ENCODE measurements at places on chromosomes 3 and 15. TPM values are rescaled to one million over a fixed set of nuclear protein-coding genes. Genes with fewer than 3 reads are reported as not detected.

- DNase-seq: no peak
Measured at GRCh38 chr15:44129911-44130310, 65.2 kb downstream of the FRMD5 start.

DNA sequence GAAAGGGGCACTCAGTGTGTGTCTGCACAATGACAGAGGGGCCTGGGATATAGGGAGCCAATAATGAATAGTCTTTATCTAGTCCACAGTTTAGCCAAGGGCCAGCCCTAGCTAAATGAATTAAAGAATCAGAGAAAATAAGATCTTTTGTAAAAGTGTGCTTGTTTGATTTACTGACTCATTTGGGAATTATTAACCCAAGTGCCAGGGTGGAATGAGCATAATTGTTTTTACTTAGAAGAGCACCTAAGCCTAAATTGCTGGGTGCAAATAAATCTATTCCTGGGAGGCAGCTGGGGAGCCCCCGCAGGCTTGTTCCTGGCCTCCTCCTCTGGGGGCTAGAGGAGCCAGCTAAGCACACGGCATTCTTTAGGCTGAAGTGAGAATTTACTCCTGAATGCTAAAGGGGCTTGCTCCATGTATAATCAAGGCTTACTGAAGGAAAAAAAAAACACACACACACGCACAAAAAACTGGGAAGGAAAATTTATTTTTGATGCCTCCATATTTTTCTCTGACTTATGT is 405.3 kb upstream of the SUCLG2 start:
- DNase-seq: no peak

DNA sequence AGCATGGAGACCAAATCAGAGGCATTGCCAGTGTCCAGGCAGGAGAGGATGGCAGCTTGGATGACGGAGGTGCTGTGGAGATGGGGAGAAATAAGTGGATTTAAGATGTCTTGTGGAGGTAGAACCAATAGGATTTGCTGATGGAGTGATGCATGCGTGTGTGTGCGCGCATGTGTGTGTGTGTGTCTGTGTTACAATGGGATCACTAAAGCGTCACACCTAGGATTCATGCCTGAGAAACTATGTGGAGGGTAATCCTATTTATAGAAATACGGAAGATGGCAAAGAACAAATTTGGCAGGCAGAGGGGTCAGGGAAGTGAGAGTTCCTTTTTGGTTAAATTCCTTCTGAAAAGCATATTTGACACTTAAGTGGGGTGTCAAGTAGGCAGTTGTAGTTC is 64.8 kb upstream of the ARL8B start:
- DNase-seq: no peak

DNA sequence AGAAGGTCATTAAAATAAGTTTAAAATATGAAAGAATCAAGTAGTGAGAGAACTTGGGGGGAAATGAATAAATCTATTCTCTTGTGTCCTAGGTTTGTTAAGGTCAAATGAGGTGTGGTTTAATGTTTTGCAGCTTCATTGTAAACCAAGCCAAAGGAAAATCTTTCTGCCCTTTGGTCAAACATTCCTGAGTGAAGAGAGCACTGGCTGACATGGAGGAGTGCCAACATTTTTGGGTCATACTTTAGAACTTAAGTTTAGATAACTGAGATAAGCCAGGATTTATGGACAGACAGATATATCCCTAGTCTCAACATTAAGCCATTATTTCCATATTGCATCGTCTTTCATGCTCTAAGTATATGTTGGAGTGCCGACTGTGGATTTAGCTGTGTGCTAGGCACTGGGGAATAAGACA is 66.4 kb downstream of the PTPRG start:
- peak; percentile 71 for DNase-seq

DNA sequence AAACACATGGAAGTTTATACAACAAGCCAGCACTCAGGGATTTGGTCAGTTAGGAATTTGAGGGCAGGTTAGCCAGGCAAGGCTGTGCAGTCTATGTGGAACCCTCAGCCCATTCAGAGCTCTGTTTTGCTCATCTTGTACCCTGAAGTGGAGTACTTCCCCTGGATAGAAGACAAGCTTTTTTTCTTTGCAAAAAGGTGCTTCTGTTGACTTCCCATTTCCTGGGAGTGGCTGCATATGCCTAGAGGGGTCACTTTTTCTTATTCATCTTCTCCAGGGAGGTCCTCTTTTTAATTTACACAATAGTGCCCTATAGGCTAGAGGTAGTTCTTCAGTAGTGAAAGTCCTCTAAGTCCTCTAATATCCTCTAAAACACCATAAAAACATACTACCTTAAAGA is 225.0 kb upstream of the P2RY1 start:
- DNase-seq: no peak

DNA sequence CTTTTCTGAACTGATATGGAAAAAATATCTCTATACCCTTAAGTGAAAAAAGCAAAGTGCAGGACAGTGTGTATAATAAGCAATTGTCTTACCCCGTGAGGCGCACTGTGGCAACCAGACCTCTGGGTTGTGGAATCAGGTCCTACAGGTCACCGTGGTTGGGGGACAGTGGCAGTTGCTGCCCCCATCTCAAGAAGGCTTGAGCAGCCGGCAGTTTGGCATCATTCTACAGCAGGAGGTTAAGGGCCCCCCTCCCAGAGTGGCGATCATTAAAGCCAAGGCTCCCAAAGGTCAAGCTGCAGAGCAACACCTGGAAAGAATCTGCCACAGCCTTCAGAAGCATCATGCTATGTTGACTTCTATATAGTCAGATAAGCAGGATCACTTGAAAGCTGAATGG is 56.1 kb upstream of the HERC1 start:
- no peak for DNase-seq

- no peak for DNase-seq
Measured at GRCh38 chr15:40456738-40457137, 14.0 kb upstream of the CHST14 start.

GRCh38 chr15:66294157-66294931 is 976 bp downstream of the DIS3L start:
- peak; percentile 27 for DNase-seq

DNA sequence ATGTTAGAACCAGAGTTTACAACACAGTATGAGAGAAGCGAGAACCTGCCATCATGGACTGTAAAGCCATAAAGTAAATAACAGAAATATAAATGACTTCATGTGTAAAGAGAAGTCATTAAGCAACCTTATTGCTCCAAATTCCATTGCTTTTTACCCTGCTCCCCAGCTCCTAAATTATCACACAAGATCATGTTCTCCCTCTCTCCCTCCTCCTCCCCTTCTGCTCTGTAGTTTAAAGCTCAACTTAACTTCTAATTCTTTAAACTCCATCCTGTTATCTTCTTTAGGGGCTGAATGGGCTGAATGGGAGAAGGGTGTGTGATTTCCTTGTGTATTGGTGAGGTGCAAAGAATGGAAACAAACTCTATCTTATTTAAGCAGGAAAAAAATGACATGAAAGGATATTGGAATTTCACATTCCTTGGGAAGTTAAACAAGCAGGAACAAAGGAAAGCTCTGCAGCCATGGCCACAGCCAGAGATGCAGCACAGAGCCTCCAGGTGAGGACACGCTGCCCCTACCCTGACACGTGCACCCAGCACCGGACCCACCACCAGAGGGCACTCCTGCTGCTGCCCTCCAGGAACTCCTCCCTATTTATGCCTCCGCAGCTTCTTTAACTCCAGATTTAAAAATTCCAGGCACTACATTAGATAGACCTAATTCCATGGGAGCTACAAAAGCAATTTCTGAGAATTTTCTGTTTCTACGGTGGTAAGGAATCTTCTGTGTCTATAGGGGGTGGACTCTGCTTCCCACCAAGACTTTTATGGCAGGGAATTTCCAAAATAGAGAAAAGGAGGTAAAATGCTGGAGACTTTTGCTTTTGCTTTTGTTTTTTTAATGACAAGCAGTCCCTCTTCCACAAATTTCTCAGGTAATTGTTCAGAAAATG is 76.9 kb upstream of the ABI3BP start:
- DNase-seq: no peak

GRCh38 chr3:111534701-111535100 is 7.3 kb upstream of the CD96 start:
- no peak for DNase-seq

- DNase-seq: no peak
Measured at GRCh38 chr3:19961960-19962359, 15.1 kb downstream of the RAB5A start.

- DNase-seq: no peak
Measured at GRCh38 chr3:16309558-16309957, 44.5 kb downstream of the OXNAD1 start.

DNA sequence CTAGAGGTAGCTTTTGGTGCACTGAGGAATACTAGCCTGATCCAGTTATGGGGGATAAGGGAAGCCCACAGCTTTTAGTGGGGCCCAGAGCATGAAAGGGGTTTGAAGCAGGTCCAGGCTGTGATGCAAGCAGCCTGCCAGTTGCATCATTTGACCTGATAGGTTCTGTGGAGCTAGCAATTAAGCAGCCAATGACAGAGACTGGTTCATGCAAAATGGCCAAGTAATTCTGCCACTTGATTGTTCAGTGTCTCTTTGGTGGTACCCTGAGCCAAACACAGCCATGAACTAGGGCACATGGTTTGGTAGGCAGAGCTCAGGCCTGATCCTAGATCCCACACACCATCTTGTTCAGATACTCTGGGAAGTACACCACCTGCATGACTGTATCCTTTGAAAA is 91.0 kb upstream of the PRR23C start:
- DNase-seq: no peak

GRCh38 chr3:135865085-135865484 is 100.4 kb upstream of the PPP2R3A start:
- DNase-seq: no peak

GRCh38 chr3:110754212-110754916 is 317.3 kb upstream of the NECTIN3 start:
- DNase-seq: no peak

- no peak for DNase-seq
Measured at GRCh38 chr3:9301091-9301490, 51.6 kb upstream of the SRGAP3 start.

GRCh38 chr3:62098646-62099365 is 274.5 kb downstream of the FEZF2 start:
- no peak for DNase-seq

DNA sequence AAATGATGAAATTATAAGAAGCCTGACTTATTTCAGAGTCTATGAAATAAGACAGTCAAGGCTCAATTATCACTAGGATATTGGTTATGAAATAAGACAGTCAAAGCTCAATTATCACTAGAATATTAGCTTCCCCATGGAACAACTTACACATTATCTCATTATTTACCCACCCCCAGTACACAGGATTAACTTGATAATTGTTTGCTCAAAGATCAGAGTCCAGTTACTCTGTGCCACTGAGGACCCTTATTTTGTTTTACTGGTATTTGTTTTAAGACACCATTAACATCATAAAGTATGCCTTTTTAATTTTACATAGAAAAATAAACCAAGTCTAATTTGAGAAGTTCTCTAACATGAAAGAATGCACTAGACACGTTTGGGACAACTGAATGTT is 225.4 kb downstream of the SI start:
- no peak for DNase-seq

Gene SHF
- 10.0 TPM for polyA plus RNA-seq

Gene CDC25A
- 5.3 TPM for polyA plus RNA-seq

Gene RTP1
- 0.11 TPM for polyA plus RNA-seq

Gene XPC
- polyA plus RNA-seq: 12.8 TPM

Gene CLDN18
- polyA plus RNA-seq: 0.99 TPM

Gene IL20RB
- 0.85 TPM for polyA plus RNA-seq

Gene GRK7
- polyA plus RNA-seq: 0.11 TPM

All from muscle of back (tissue), 13 donors.